Immature natural killer cell (primary cell): ENCODE measurements at places on chromosomes 11 and 22. TPM values are rescaled to one million over a fixed set of nuclear protein-coding genes. Genes with fewer than 3 reads are reported as not detected.

The OR8G5 gene
- polyA plus RNA-seq, result not detected

- H3K27me3 ChIP-seq, result peaks cover 8% of the 10 kb centered on the region
- H3K4me1 ChIP-seq, result no peaks in the 10 kb centered on the region
- H3K27ac ChIP-seq, result no peak overlapping the region
Observed at GRCh38 chr11:35927682-35928081, 16.2 kb upstream of the LDLRAD3 start.

GRCh38 chr11:68691402-68691784 lies 7.0 kb downstream of the GAL start:
- peaks cover 12% of the 10 kb centered on the region for H3K27me3 ChIP-seq
- no peak overlapping the region for H3K4me3 ChIP-seq
- DNase-seq, result no peak
- peaks cover 12% of the 10 kb centered on the region for H3K4me1 ChIP-seq
- H3K36me3 ChIP-seq, result no peaks in the 10 kb centered on the region

The ARHGAP42 gene
- 0.27 TPM for polyA plus RNA-seq

The APOA4 gene
- polyA plus RNA-seq, result not detected

- no peaks in the 10 kb centered on the region for H3K4me1 ChIP-seq
- H3K4me3 ChIP-seq, result no peak overlapping the region
- H3K27me3 ChIP-seq, result peaks cover 4% of the 10 kb centered on the region
Observed at GRCh38 chr11:12469451-12469850, 92.1 kb downstream of the PARVA start.

The RANBP1 gene
- 90.4 TPM for polyA plus RNA-seq

The MPZL3 gene
- 4.8 TPM for polyA plus RNA-seq

- H3K4me1 ChIP-seq, result no peaks in the 10 kb centered on the region
- H3K27me3 ChIP-seq, result peaks cover 6% of the 10 kb centered on the region
- DNase-seq, result no peak
- no peak overlapping the region for H3K27ac ChIP-seq
- no peak overlapping the region for H3K4me3 ChIP-seq
Observed at GRCh38 chr11:132006884-132007580, 636.6 kb downstream of the NTM start.

The OR56A1 gene
- not detected for polyA plus RNA-seq

The PRR33 gene
- 0.35 TPM for polyA plus RNA-seq

DNA sequence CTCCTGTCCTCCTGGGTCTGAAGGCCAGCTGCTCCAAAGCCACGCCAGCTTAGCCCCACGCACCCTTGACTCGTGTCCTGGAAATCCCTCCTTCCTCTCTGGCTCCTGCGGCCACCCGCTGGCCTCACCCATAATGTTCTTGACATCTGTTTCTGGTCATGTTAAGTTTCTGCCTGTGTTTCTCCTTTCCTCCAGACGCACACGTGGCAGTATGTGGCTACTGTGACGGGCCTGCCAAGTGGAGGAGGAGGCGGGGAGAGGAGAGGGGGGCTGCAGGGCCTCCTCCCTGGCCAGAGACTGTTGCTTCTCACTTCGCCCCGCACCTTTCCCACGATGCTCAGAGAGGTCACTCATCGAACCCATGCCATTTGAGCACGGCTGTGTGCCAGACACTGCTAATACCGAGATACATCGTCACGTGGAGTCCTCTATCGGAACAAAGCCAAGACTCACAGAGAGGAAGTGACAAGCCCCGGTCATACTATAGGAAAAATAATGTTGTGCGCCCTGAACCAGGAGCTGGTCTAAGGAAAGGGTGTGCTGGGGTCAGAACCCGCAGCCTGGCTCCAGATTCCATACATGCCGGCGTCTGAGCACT lies 11.5 kb downstream of the C1QTNF6 start:
- H3K27ac ChIP-seq, result peak overlapping the region; percentile 85
- no peaks in the 10 kb centered on the region for H3K27me3 ChIP-seq
- peaks cover 7% of the 10 kb centered on the region for H3K36me3 ChIP-seq

The RAPSN gene
- not detected for polyA plus RNA-seq

GRCh38 chr11:101487775-101488174 lies 96.0 kb downstream of the TRPC6 start:
- H3K27ac ChIP-seq, result no peak overlapping the region
- no peaks in the 10 kb centered on the region for H3K36me3 ChIP-seq
- H3K27me3 ChIP-seq, result peaks cover 1% of the 10 kb centered on the region
- no peak for DNase-seq
- no peaks in the 10 kb centered on the region for H3K4me1 ChIP-seq
- no peak overlapping the region for H3K4me3 ChIP-seq

GRCh38 chr11:130854483-130854882 lies 61.8 kb downstream of the SNX19 start:
- H3K27me3 ChIP-seq, result peaks cover 16% of the 10 kb centered on the region
- H3K36me3 ChIP-seq, result no peaks in the 10 kb centered on the region
- no peaks in the 10 kb centered on the region for H3K4me1 ChIP-seq

- peaks cover 13% of the 10 kb centered on the region for H3K36me3 ChIP-seq
- H3K27ac ChIP-seq, result no peak overlapping the region
- peaks cover 1% of the 10 kb centered on the region for H3K27me3 ChIP-seq
- peaks cover 14% of the 10 kb centered on the region for H3K4me1 ChIP-seq
- no peak overlapping the region for H3K4me3 ChIP-seq
Observed at GRCh38 chr11:31690041-31690440, 121.1 kb downstream of the PAX6 start.

DNA sequence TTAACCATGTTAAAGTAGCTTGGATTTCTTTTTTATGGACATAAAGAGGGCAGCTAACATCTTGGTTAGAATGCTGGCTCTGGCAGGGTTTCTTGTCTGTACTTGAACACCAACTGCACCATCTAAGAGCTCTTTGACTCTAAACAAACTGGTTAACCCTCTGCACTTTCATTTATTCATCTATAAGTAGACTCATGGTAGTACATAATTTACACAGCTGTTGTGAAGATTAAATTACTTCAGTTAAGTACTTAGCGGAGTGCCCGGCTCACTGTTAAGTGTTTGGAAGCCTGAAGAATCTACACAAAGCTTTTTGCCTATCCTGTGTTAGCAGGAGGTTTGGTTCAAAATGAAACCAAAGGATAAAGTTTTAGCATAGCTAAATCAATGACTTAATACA lies 846.2 kb upstream of the API5 start:
- H3K4me3 ChIP-seq, result no peak overlapping the region
- H3K27me3 ChIP-seq, result no peaks in the 10 kb centered on the region
- H3K4me1 ChIP-seq, result no peaks in the 10 kb centered on the region
- peaks cover 8% of the 10 kb centered on the region for H3K36me3 ChIP-seq
- no peak overlapping the region for H3K27ac ChIP-seq

- H3K27me3 ChIP-seq, result peaks cover 4% of the 10 kb centered on the region
- peaks cover 11% of the 10 kb centered on the region for H3K4me1 ChIP-seq
- no peak for DNase-seq
- peaks cover 27% of the 10 kb centered on the region for H3K36me3 ChIP-seq
Observed at GRCh38 chr11:47620836-47621378, 21.5 kb downstream of the MTCH2 start.

DNA sequence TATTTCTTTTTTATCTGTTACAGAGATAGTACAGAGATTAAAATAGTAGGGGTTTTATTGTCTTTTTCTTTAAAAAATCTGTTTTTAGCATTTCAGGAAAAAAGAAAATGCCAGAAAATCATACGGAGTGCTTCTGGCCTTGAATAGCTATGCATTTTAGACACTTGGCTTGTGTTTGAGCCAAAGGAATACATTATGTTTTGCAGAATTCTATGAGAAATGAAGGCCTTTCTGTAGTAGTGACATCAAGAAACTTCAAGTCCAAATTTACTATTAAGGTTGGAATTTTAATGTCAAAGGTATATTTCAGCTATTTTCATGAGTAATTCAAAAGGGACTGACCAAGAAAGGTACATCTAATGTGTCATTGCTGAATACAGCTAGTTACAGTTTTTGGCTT lies 56.3 kb upstream of the DDI1 start:
- peaks cover 7% of the 10 kb centered on the region for H3K4me1 ChIP-seq
- H3K4me3 ChIP-seq, result no peak overlapping the region

GRCh38 chr11:71450939-71451338 lies 2.1 kb upstream of the NADSYN1 start:
- DNase-seq, result no peak
- peaks cover 2% of the 10 kb centered on the region for H3K27me3 ChIP-seq
- H3K36me3 ChIP-seq, result peaks cover 5% of the 10 kb centered on the region
- peaks cover 84% of the 10 kb centered on the region for H3K4me1 ChIP-seq

- no peaks in the 10 kb centered on the region for H3K36me3 ChIP-seq
- DNase-seq, result no peak
- H3K27me3 ChIP-seq, result peaks cover 4% of the 10 kb centered on the region
- H3K4me1 ChIP-seq, result no peaks in the 10 kb centered on the region
- H3K27ac ChIP-seq, result no peak overlapping the region
- no peak overlapping the region for H3K4me3 ChIP-seq
Observed at GRCh38 chr11:60513496-60514460, 1.4 kb upstream of the MS4A13 start.

GRCh38 chr11:14414470-14415461 lies 55.8 kb upstream of the RRAS2 start:
- peak overlapping the region; percentile 68 for H3K4me3 ChIP-seq
- H3K4me1 ChIP-seq, result peaks cover 45% of the 10 kb centered on the region
- H3K27ac ChIP-seq, result peak overlapping the region; percentile 89
- peak; percentile 69 for DNase-seq
- no peaks in the 10 kb centered on the region for H3K36me3 ChIP-seq

GRCh38 chr11:34346551-34346950 lies 11.3 kb downstream of the ABTB2 start:
- no peaks in the 10 kb centered on the region for H3K36me3 ChIP-seq
- H3K27ac ChIP-seq, result no peak overlapping the region
- no peak for DNase-seq

The ARHGEF12 gene
- 6.7 TPM for polyA plus RNA-seq

- DNase-seq, result no peak
- no peak overlapping the region for H3K27ac ChIP-seq
- peaks cover 15% of the 10 kb centered on the region for H3K4me1 ChIP-seq
- no peaks in the 10 kb centered on the region for H3K27me3 ChIP-seq
- no peak overlapping the region for H3K4me3 ChIP-seq
- H3K36me3 ChIP-seq, result peaks cover 15% of the 10 kb centered on the region
Observed at GRCh38 chr11:74021998-74022397, 13.1 kb upstream of the UCP3 start.

DNA sequence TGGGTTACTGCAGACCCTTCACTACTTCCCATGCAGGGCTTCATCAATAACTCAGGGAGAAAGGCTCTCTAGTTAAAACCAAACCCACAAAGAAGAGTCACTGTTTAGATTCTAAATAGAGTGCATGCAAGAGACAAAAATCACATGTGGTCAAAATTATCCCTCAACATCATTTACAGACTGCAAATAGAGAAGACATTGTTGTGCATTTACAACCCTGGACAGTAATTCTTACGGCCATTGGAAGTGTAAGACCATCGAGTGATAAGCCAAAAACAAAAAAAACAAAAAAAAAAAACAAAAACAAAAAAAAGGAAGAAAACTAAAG lies 93.4 kb downstream of the RASSF10 start:
- H3K4me3 ChIP-seq, result no peak overlapping the region
- H3K27me3 ChIP-seq, result peaks cover 10% of the 10 kb centered on the region
- H3K27ac ChIP-seq, result no peak overlapping the region

DNA sequence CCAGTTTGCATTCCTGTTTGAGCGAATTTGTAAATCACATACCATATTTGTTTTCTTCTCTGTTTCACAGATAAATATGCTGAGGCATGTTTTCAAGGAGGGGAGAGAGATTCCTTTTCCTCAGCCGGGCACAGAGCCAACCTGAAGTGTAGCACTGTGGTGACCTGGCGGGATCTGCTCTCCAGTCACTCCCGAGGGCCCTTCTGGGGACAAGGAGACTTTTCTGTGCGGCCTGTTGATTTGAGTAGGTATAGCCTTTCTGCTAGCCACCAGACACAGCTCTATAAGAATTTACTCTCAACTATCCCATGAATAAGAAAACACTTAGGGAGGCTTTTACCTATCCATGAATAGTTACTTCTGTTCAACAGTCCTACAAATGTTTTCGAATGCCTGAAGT lies 63.5 kb upstream of the FDX1 start:
- H3K4me3 ChIP-seq, result no peak overlapping the region
- H3K4me1 ChIP-seq, result no peaks in the 10 kb centered on the region
- no peaks in the 10 kb centered on the region for H3K36me3 ChIP-seq
- DNase-seq, result no peak

DNA sequence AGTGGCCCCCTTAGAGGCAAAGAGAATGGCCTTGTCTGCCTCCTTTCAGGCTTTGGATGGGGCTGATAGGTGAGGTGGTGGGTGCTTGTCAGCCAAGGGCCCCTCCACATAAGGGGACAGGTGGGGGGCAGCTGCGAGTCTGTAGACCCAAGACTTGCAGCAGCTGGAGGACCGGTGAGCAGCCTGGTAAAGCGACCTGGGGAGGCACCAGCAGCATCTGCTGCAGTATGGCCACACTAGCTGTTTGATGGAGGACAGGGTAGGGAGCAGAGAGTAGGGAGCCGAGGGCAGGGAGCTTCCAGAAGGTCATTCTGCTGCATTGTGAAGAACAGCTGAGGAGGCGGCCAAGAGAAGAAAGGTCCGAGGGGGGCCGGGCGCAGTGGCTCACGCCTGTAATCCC lies 16.8 kb upstream of the MRTFA start:
- peaks cover 4% of the 10 kb centered on the region for H3K27me3 ChIP-seq
- H3K27ac ChIP-seq, result no peak overlapping the region
- no peaks in the 10 kb centered on the region for H3K4me1 ChIP-seq
- no peak overlapping the region for H3K4me3 ChIP-seq

The MUC5AC gene
- not detected for polyA plus RNA-seq

DNA sequence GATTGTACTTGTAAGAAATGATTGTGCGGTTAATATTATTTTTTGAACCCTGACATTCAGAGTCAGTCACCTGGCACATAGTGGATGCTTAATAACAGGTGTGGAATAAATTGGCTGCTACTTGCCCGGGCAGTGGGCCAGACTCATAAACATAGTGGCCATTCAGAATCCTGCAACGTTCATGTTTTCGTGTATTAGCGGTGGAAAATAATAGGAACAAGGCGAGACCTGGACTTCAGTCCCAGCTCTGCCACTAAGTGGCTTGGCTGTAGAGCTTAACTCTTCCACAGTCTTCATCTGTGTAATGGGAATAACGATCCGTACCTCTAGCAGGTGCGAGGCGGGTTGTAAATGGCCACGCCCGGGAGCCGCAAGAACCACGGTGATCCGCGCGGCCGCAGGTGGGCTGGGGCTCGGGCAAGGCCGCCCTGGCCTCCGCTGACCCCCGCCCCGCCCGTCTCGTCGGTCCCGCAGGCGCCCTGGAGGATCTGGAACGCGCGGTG lies 761 bp upstream of the TMEM25 start:
- H3K4me3 ChIP-seq, result peak overlapping the region; percentile 85
- H3K27ac ChIP-seq, result peak overlapping the region; percentile 60
- H3K36me3 ChIP-seq, result no peaks in the 10 kb centered on the region
- DNase-seq, result no peak
- H3K4me1 ChIP-seq, result peaks cover 32% of the 10 kb centered on the region

The SLC25A45 gene
- 10.3 TPM for polyA plus RNA-seq

DNA sequence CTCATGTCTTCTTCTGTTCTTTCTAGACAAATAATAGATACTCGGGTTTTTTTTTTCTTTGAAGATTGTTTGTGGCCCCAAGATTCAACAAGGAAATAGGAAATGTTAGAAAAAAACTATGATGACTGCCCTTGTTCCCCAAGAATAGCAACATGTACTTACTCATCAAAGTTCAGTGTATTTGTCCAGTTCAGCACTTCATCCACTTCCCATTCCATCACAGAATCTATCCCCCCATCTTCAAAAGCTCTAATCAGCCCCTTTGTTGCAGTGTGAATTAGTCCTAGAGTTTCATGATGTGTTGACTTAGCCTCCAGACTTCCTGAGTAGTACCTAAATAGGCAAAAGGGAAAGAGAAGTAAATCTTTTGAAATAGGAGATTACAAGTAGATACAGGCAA lies 74.3 kb downstream of the C11orf65 start:
- H3K27me3 ChIP-seq, result no peaks in the 10 kb centered on the region
- H3K36me3 ChIP-seq, result no peaks in the 10 kb centered on the region
- no peak for DNase-seq
- H3K27ac ChIP-seq, result no peak overlapping the region
- H3K4me1 ChIP-seq, result no peaks in the 10 kb centered on the region
- H3K4me3 ChIP-seq, result no peak overlapping the region
